ENCODE measurements at places on chromosomes 5 and 9. TPM values are rescaled to one million over a fixed set of nuclear protein-coding genes. Genes with fewer than 3 reads are reported as not detected.

Gene FOXD4L3
- 0.20 TPM for polyA plus RNA-seq

Gene SOX30
- not detected for polyA plus RNA-seq

Gene CMBL
- 17.0 TPM for polyA plus RNA-seq

Gene ARID3C
- polyA plus RNA-seq, result not detected

Gene TSLP
- not detected for polyA plus RNA-seq

Gene MYORG
- 11.9 TPM for polyA plus RNA-seq

Gene CTSV
- polyA plus RNA-seq, result 10.6 TPM

Gene UGT3A1
- not detected for polyA plus RNA-seq

Gene GRM6
- polyA plus RNA-seq, result not detected

Gene F2RL1
- polyA plus RNA-seq, result 23.0 TPM

Gene PLEKHG4B
- not detected for polyA plus RNA-seq

Gene ANKRD31
- polyA plus RNA-seq, result 0.01 TPM

Gene HSD17B4
- 178 TPM for polyA plus RNA-seq

Gene RALGPS1
- polyA plus RNA-seq, result 9.5 TPM

Gene CETN3
- polyA plus RNA-seq, result 10.9 TPM

Gene HMCN2
- polyA plus RNA-seq, result not detected

Gene TAS2R1
- polyA plus RNA-seq, result not detected

Gene IL5
- not detected for polyA plus RNA-seq

Gene COL15A1
- not detected for polyA plus RNA-seq

Gene PDCD1LG2
- polyA plus RNA-seq, result not detected

Gene ZDHHC11B
- 0.12 TPM for polyA plus RNA-seq

Gene CARTPT
- polyA plus RNA-seq, result not detected
